ENCODE measurements at places on chromosomes 11 and 22.

- DNase-seq: no peak
Measured at GRCh38 chr11:111765320-111765983, 737 bp downstream of the PPP2R1B start.

- no peak for DNase-seq
Measured at GRCh38 chr11:66119348-66120133, 49.5 kb downstream of the PACS1 start.

- peak; percentile 57 for DNase-seq
Measured at GRCh38 chr11:46918083-46918787, at the start of gene LRP4. LRP4 (minus strand) TSS chr11:46918550; CDS start chr11:46918379, 171 bp downstream.

DNA sequence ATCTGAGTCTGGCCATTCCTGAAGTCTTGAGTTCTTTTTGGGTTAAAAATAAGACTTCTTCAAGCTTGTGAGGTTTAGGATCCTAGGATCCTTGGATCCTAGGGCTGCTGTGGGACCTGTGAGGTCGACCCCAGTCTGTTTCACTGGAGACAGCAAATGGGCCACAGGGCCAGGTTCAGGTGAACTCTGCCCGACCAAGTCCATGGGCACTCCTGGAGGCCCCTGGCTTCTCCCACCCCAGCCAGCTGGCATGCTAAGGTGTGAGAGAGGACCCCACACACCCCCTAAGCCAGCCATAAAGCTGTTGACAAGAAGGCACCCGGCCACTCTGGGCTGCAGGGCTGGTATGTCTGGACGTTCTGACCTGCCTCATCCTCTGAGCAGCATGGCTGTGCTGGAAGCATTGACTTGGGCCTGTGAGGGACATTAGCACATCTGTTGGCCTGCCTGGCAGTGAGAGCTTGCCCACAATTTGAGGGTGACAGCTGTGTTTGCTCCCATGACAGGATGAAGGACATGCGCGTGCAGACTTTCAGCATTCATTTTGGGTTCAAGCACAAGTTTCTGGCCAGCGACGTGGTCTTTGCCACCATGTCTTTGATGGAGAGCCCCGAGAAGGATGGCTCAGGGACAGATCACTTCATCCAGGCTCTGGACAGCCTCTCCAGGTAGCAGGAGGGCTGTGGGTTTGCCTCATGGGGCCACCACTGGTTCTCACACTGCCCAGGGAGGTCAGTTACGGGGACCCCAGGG is 16.0 kb downstream of the CLDN5 start:
- no peak for DNase-seq

GRCh38 chr11:36033082-36033751 is 89.4 kb downstream of the LDLRAD3 start:
- no peak for DNase-seq

- DNase-seq: no peak
Measured at GRCh38 chr11:112599856-112600533, 339.3 kb upstream of the PLET1 start.

DNA sequence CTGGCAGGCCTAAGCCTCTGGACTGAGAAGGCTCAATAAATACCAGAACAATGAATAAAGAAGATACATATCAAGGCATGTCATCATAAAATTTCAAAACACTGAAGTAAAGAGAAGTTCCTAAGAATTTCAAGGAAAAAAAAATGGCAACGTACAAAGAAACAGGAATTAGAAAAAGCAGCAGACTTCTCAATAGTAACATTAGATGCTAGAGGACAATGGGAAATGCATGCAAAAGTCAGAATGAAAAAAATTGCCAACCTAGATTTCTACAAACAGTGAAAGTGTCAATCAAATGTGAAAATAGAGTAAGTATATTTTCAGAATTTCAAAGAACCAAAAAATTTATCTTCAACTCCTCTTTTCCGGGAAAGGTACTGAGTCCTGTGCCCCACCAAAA is 125.0 kb downstream of the KCNC1 start:
- no peak for DNase-seq

- DNase-seq: no peak
Measured at GRCh38 chr11:68099057-68099456, 22.1 kb downstream of the CHKA start.

- DNase-seq: no peak
Measured at GRCh38 chr11:114553642-114554041, 6.0 kb downstream of the NXPE1 start.

GRCh38 chr11:73426219-73426850 is 50.1 kb downstream of the RELT start:
- DNase-seq: no peak

- DNase-seq: no peak
Measured at GRCh38 chr11:1768141-1768469, 4.4 kb upstream of the CTSD start.

GRCh38 chr11:2427721-2428321 is 16.5 kb downstream of the TRPM5 start:
- no peak for DNase-seq

GRCh38 chr11:45659031-45659817 is 6.2 kb downstream of the CHST1 start:
- DNase-seq: no peak

GRCh38 chr11:69971741-69972140 is 106.4 kb upstream of the ANO1 start:
- no peak for DNase-seq

DNA sequence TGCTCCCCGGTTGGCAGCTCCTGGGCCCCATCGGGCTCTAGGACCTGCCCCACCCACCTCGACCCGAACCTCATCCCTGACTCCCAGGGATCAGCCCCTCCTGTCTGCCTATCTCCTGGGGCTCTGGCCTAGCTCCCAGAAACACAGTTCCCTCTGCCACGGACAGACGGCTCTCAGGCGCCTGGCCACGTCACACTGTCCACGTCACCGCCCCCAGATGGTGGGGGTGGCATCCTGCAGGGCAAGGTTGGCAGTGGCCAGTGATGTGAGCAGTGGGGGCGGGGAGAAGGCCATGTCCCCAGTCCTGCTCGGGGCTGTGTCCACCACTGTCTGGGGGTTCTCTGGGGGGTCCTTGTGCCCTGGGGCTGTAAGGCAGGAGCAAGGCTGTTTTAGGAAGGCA is 29.2 kb downstream of the SYT7 start:
- DNase-seq: peak; percentile 78

GRCh38 chr11:16881074-16881709 is 133.0 kb downstream of the PLEKHA7 start:
- peak; percentile 70 for DNase-seq

- no peak for DNase-seq
Measured at GRCh38 chr11:5257296-5257695, 2.7 kb upstream of the HBG2 start.

DNA sequence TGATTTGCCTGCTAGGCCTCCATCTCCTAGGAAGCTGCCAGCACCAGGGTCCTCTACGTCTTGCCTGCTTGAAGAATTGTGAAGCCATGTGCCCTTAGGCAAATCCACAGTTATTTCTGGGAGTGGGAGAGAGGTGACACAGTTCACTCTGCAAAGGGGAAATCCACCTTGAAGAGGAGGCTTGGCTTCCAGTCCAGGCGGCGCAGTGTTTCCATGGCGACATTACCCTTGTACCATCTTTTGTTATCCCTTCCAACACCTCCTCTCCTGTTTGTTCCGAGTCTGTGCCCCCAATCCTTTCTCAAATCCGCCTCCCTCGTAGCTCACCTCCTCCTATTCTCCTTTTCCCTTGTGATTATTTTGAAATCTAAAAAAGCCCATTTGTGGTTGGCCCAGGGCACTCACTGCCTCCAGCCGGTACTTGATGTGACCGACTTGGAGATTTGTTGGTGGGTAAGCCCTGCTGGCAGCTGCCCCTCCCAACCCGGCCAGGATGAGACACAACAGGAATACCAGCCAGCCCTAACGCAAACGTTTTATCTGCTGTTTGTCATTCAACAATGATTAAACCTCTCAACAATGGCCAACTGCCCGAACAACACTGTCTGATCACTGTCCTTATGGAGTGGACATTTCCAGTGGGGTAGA is 18.4 kb downstream of the SYT13 start:
- peak; percentile 74 for DNase-seq

DNA sequence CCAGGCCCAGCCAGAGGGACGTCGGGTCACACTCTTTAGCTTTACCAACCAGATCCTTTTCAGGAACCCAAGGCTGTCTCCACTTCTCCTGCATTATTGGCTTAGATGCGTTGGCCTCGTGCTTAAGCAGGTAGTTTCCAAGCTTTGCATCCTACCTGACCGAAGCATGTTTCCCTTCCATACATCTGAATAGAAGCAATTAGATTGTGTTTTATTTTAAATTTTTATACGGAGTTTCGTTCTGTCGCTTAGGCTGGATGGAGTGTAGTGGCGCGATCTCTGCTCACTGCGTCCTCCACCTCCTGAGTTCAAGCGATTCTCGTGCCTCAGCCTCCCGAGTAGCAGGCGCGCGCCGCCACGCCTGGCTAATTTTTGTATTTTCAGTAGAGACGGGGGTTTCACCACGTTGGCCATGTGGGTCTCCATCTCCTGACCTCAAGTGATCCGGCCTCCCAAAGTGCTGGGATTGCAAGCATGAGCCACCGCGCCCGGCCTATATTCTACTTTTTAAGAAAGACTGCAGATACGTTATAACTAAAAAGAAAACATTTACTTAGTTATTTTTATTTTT is 677 bp downstream of the DYNC2H1 start:
- peak; percentile 16 for DNase-seq

DNA sequence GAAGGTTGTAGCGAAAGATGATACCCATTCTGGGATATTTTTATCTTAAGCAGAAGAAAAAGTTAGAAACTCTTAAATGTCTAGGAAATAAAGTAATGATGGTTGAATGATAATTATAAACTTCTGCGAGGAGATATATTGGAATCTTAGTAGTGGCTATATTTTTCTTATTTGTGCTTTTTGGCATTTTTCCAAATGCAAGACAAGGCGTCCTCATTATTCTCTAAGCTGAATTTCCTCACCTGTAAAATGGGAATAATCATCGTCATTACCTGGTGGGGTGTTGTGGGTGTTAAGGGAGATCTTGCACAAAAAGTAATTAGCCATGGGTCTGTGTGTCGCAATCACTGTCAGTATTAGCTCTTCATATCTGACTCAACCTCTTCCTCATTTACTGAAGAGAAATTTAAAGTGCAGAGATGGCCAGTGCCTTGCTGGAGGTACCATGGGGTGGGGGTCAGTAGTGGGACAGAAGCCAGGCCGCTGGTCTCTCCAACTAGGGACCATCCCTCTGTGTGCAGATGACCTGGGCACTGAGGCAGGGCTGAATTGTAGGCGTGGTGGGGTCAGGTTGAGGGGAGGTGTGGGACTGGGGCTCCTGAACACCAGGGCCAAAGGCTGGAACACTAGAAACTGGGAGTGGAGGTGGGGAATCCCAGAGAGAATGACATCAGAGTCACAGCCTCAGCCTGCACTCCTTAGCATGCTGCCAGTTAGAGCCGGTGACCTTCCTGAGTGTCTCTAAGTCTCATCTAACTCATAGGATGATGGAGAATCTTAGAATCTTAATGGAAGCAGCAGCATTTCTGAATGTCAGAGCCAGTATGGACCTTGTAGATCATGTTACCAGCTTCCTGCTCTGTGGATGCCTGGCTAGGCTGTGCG is 4.1 kb downstream of the PITPNM1 start:
- DNase-seq: no peak

DNA sequence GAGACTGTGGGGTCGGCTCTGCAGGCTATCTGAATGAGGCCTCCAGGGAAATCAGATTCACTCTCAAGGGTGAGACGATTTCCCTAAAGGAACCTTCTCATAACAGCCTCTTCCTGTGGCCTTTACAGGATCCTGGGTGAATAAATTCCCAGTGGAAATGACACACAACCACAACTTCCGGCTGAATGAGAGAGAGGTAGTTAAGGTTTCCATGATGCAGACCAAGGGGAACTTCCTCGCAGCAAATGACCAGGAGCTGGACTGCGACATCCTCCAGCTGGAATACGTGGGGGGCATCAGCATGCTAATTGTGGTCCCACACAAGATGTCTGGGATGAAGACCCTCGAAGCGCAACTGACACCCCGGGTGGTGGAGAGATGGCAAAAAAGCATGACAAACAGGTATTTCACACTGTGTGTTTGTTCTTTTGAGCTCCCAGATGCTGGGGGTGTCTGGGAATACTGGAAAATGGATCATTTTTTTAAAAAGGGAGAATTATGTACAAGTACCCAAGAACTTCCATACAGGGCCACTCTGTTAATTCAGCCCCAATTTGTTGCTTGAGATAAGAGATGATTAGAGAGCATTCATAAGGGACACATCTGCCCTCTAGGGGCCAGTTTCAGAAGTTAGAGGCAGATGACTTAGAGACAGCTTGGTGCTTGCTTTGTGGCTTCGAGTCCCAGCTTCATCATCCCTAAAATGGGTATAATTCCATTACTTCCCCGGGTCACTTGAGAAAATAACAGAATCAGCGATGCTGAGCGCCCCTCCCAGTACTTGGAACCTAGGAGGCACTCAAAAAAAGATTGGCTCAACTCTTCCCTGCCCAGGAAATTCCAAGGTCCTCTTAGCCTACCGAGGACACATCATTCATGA is 10.2 kb downstream of the SERPIND1 start:
- no peak for DNase-seq

DNA sequence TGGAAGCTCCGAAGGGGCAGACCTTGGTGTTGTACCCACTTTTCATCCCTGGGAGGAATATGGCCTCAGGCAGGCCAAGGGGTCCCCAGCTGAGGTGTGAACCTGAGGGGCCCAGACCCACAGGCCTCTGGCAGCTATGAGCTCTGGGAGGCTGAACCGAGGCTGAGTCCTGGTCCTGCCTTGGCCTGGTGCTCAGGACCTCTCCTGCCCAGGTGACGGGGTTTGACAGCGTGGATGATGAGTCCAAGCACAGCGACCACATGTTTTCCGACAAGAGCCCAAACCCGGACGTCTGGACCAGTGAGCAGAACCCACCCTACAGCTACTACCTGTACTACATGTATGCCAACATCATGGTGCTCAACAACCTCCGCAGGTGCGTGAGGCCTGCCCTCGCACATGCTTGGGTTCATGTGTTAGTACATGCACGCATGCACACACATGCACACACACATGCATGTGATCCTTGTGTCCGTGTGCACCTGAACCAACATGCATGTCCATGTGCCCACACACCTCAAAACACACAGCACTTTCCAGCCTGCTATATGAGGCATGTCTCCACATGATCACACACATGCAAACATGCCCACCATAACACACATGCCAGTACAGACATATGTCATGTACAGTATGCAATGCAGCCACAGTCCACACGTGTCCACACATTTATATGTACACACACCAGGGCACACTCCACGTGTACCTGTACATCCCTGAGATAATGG is 40.9 kb downstream of the RNF141 start:
- no peak for DNase-seq

- no peak for DNase-seq
Measured at GRCh38 chr11:96748639-96749370, 359.0 kb downstream of the JRKL start.

GRCh38 chr22:40449676-40450035 is 79.3 kb downstream of the SGSM3 start:
- DNase-seq: no peak

- DNase-seq: no peak
Measured at GRCh38 chr11:131138731-131139130, 222.5 kb upstream of the SNX19 start.

- no peak for DNase-seq
Measured at GRCh38 chr11:120107692-120108091, 30.2 kb downstream of the TRIM29 start.

DNA sequence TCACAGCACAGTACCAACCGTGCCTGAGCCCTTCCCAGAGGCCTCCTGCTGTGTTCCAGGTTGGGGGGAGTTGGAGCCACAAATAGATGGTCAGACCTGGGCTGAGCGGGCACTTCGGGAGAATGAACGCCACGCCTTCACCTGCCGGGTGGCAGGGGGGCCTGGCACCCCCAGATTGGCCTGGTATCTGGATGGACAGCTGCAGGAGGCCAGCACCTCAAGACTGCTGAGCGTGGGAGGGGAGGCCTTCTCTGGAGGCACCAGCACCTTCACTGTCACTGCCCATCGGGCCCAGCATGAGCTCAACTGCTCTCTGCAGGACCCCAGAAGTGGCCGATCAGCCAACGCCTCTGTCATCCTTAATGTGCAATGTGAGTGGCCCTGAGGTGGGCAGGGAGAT is 1.1 kb downstream of the TMEM25 start:
- no peak for DNase-seq

All from right cardiac atrium (tissue), 5 donors.